ENCODE measurements at places on chromosomes 11 and 22.

DNA sequence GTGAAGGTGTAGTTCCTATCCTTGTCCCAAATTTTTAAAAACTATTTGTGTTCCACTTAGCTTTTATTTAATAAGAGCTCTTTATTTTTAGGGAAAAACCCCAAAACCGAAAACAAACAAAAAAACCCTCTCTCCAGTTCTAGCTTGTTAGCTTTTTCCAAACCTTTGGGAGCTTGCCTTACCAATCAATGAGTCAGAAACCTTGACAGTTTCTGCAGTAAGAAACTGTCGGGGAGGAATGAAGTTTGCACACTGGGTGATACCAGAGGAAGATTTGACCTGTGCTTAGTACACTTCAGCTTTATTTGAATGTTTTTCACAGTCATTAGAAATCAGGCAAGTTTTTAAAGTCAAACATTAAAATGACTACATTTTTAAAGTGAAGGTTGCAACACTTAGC, 105.0 kb downstream of the FAT3 start:
- DNase-seq, result no peak

DNA sequence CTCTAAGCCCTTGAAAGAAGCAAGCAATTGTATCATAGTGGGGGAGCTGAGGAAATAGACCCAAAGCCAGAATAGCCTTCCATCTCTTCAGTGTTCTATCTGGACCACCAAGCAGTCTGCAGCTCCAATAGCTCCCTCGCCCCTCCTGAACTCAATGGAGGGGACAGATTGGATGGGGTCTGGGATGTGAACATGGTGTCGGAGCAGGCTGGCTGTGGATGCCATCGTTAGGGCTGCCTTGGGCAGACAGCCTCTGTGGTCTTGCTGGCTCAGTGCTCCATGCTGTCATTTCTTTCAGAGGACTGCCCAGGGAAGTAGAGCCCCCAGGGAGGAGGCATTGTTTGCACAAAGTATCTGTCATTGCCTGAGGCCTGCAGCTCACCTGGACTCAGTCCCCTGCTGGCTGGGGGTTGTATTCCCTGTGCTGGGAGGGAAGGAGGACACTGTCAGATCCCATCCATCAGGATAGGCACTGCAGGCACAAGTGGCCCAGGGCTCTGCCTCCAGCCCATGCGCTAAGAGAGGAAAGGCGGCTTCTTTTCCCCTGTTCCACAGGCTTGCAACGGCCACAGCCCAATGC, 537.7 kb downstream of the BUD13 start:
- no peak for DNase-seq

GRCh38 chr22:48492366-48493320, 1335.0 kb downstream of the BRD1 start:
- DNase-seq, result peak; percentile 46

GRCh38 chr11:78740199-78741071, 165.8 kb upstream of the NARS2 start:
- DNase-seq, result no peak

DNA sequence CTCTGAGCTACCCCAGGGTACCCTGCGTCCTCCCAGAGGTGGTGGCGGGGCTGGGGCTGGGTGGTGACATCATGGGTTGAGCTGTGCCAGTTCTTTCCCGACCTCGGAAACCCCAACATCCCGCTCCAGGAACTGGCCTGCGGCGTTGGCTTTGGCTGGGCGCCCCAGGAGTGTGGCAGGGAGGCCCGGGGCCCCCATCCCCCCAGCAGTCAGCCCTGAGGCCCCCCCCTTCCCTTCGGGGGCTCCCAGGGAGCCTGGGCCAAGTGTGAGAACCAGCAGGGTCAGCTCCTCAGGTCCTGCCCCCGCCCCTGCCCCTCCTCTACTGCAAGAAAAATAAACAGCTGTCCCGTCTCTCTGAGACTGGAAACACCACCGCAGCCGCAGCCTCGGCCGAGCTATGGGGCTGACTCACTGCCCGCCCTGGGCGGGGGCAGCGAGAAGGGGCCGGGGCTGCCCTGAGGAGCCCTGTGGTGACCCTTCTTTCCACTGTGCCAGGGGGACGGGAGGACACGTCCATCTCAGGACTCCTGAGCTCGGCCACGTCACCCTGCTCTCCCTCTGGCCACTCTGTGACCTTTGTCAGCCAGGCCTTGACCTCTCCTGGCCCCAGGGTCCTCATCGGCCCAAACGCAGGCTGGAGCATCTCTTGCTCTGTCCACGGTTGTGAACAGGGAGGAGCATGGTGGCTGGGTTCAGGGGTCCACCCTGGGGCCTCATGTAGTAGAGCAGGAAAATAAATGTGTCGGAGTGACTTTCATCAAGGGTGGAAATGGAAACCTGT, 73.4 kb downstream of the WNT7B start:
- no peak for DNase-seq

- DNase-seq, result no peak
Measured at GRCh38 chr11:3962406-3962840, 107.0 kb downstream of the STIM1 start.

- no peak for DNase-seq
Measured at GRCh38 chr11:129427816-129428406, 52.3 kb downstream of the BARX2 start.

DNA sequence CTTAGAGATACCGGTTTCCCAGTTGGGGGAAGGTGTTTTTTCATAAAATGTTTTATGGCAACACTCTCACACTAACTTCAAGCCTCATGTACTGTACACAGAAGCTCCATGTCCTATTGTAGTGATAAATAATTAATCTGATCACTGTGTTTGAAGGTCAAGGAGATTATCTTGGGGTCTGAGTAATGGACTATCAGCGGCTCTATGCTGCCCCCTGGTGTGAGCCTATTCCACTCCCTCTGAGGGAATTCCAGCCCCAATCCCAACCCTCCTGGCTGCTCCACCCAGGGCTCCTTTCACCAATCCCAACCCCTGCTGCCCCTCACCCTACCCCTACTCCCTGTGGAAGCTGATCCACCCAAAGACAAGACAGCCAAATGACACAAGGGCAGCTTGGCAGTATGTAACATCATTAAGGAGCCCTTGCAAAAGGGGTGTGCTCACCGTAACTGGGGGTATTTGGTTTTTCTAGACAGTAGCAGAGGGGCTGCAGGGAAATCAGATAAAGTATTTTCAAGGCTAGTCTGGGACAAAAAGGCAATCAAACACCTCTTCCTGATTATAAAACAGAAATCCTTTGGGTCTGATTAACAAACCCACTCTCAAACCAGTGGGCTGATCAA, 22.3 kb downstream of the HPS4 start:
- no peak for DNase-seq

DNA sequence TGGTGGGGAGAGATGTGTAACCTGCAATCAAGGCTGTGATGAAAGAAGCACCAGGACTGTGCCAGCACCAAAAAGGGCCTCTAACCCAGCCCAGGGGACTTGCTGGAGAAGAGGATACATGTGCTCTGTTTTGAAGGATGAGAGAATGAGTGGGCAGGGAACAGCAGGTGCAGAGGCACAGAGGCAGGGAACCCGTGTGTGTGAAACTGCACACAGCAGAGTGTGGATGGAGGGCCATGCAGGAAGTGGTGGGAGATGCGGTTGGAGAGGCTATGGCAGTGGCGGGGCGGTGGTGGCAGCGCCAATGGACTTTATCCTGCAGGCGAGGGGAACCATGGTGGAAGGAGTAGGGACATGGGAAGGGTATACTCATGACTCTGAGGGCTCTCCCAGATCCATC, 25.2 kb upstream of the LRRC32 start:
- DNase-seq, result no peak

DNA sequence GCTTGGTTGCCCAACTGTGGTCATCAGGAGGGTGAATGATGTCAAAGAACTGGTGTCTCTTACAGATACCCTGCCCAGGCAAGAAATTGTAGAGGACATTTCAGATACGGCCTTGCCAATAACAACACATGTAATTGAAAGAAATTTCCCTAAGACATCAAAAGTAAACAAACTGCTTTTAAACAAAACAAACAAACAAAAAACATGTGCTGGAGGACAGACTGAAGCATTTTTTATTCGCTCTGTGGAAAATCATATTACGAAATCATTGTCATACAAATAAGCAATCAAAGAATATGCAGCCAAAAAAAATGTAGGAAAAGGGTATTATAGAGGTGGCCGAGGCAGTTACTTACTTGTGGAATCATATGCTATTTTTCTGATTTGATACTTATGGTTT, 52.1 kb upstream of the MYEOV start:
- DNase-seq, result no peak

- no peak for DNase-seq
Measured at GRCh38 chr11:112882494-112883381, 78.5 kb upstream of the NCAM1 start.

- DNase-seq, result no peak
Measured at GRCh38 chr22:35033635-35034296, 32.2 kb upstream of the ISX start.

DNA sequence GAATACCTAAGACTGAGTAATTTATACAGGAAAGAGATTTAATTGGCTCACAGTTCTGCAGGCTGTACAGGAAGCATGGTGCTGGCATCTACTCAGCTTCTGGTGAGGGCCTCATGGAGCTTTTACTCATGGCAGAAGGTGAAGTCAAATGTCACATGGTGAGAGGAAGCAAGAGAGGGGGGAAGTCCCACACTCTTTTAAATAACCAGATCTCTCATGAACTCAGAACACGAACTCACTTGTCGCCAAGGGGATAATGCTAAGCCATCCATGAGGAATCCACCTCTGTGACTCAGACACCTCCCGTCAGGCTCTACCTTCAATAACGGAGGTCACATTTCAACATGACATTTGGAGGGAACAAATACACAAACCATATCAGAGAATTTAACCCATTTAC, 42.2 kb downstream of the BIRC2 start:
- DNase-seq, result no peak

DNA sequence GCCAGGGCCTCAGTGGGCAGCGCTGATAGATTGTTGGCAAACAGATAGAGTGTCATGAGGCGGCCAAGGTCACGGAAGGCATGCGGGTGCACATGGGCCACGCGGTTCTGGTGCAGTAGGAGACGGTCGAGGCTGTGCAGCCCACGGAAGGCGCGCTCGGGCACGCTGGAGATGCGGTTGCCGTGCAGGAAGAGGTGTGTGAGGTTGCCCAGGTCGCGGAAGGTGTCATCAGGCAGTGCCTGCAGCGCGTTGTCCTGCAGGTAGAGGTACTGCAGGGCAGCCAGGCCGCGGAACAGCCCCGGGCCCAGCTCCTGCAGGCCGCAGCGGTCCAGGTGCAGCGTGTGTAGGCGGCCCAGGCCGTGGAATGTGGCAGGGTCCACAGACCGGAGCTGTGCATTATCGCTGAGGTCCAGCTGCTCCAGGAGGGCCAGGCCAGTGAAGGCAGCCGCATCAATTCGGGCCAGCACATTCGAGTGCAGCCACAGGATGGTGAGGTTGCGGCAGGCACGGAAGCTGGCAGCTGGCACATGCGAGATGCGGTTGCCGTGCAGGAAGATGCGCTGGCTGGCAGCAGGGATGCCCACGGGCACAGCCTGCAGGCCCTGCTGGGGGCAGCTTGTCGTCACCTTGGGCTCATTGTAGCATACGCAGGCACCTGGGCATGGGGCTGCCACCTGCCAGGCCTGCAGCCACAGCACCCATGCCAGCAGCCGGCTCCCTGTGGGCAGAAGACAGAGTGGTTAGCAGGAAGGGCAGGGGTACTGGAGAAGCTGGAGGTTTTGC, 25.5 kb downstream of the RTN4R start:
- no peak for DNase-seq

DNA sequence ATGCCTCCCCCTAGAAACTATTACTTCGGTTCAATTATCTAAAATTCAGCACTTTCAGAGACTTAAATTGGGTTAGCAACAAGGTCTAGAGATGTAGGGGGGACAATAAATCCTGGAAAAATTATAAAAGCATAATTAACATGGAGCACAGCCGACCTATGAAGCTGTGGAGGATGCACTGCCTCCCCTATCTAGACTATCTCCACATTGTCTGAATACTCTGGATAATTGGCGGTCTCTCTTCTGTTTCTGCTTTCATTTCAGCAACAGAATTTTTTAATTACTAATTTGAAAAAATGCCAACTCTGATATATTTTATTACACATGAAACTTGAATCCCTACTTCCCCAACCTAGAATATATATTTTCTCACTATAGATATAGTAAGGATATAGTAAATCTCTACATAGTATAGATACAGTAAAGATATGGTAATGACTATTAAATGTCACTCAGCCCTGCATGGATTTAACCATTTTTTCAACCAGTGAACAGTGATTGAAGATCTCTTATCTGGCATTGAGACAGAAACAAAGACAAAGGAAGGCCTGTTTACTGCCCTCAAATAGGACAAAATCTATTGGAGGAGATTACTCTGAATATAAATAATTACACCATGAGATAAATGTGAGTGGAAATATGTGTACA, 157.6 kb downstream of the BLID start:
- no peak for DNase-seq

- no peak for DNase-seq
Measured at GRCh38 chr11:106446955-106447354, 369.5 kb downstream of the AASDHPPT start.

GRCh38 chr11:10294290-10294953, 403 bp upstream of the SBF2 start:
- DNase-seq, result no peak

- DNase-seq, result no peak
Measured at GRCh38 chr11:15835788-15836411, 520.4 kb downstream of the SOX6 start.

- no peak for DNase-seq
Measured at GRCh38 chr11:12769834-12770345, 95.7 kb downstream of the TEAD1 start.

DNA sequence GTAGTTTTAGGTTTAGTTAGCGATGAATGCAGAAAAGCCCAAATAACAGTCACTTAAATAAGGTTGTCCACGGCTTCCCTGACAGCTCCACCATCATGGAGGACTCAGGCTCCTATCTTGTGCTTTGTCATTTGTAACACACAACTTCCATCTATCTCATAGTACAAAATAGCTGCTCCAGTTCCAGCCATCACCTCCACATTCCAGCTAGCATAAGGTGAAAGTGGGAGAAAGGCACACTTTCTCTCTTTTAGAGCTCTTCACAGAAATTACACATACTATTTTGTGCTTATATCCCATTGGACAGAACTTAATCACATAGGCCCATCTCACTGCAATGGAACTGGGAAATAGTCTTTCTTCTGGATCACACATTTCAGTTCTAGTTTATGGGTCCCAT, 8.7 kb downstream of the THY1 start:
- DNase-seq, result no peak

DNA sequence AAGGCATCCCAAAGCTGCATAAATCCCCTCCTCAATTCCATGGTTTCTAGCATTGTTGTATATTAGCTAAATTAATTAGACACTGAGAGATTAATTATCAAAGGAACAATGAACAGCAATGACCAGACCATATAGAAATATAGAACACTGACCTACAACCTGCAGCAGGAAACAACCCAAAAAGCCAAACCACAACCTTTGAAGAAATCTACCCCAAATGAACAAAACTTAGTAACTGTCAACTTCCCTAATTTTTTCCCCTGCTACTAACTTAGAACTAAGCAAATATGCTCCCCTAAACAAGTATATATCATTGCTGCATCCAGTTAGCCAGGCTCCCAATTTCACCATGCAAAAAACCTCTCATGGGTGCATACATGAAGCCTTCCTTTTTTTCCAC, 268.0 kb upstream of the ANO3 start:
- DNase-seq, result no peak

GRCh38 chr11:15073361-15074205, at the start of gene CALCB:
Gene CALCB, plus strand, starts transcription at chr11:15073593. Its CDS starts 1,126 bp downstream, at chr11:15074719.
- no peak for DNase-seq

All from activated CD4-positive, alpha-beta T cell treated with anti-CD3 and anti-CD28 coated beads, Interleukin-2, Interleukin-4, amounts not matched to agents 100 ng/mL and 50 ng/mL, durations not matched to agents 16 hours and 8 hours (primary cell).